ENCODE measurements at places on chromosomes 1 and 21.

- H3K4me1 ChIP-seq, result no peaks in the 10 kb centered on the region
- no peaks in the 10 kb centered on the region for H3K36me3 ChIP-seq
- H3K27ac ChIP-seq, result no peak overlapping the region
- no peak for DNase-seq
Measured at GRCh38 chr1:212506666-212507065, 73.9 kb downstream of the NENF start.

- peaks cover 20% of the 10 kb centered on the region for H3K4me1 ChIP-seq
- DNase-seq, result no peak
- H3K27me3 ChIP-seq, result no peaks in the 10 kb centered on the region
- H3K36me3 ChIP-seq, result no peaks in the 10 kb centered on the region
- H3K27ac ChIP-seq, result peak overlapping the region; percentile 23
Measured at GRCh38 chr1:147762233-147763024, 2.0 kb upstream of the GJA5 start.

- H3K4me1 ChIP-seq, result no peaks in the 10 kb centered on the region
- H3K27ac ChIP-seq, result no peak overlapping the region
- H3K36me3 ChIP-seq, result no peaks in the 10 kb centered on the region
- no peaks in the 10 kb centered on the region for H3K27me3 ChIP-seq
- no peak for DNase-seq
Measured at GRCh38 chr21:41681939-41682718, 84.7 kb downstream of the RIPK4 start.

GRCh38 chr1:116817582-116818064 lies 63.4 kb downstream of the CD2 start:
- DNase-seq, result peak; percentile 57
- no peak overlapping the region for H3K4me3 ChIP-seq
- no peaks in the 10 kb centered on the region for H3K27me3 ChIP-seq
- H3K4me1 ChIP-seq, result peaks cover 11% of the 10 kb centered on the region
- peak overlapping the region; percentile 48 for H3K27ac ChIP-seq

DNA sequence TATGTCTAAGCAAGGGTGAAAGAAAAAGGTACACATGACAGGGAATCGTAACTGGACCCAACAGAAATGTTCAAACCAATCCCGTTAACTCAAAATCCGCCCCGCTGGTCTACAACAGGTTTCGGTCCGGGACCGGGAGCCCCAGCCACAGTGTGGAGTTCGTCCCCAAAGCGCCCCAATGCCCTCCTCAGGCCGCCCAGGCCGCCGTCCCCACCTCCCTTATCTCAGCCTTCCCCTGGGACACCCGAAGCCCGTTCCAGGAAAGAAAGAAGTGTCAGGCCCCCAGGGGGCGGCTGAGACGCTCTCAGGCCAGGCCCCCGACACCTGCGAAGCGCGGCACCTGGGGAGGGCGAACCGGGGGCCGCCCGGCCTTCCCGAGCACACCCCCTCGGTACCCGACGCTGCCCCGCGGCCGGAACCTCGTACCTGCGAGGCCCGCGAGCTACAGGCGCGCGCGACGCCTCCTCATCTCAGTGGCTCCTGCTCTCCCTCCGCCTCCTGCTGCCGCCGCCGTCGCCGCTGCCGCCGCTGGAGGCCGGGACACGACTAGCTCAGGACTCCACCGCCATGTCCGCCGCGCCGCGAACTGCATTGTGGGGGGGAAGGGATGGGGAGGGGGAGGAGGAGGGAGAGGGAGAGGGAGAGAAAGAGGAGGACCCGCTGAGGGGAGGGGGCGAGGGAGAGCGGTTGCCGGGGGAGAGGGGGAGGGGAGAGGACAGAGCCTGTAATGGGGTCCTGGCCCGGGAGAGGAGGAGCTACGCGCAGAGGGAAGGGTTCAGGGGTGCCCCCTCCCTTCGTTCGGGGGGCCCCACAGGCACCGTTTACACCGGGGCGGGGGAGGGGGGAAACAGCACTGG lies at the start of gene TUT4:
TUT4 (minus strand) TSS at position 588 of the 857 bp plus-strand sequence. CDS start 26,812 bp downstream, outside the sequence.
- H3K27ac ChIP-seq, result peak within 1 kb of the TSS; percentile 96
- peak within 1 kb of the TSS; percentile 90 for H3K4me3 ChIP-seq
- H3K4me1 ChIP-seq, result peaks cover 21% of the 10 kb centered on the region
- H3K36me3 ChIP-seq, result no peaks in the 10 kb centered on the region
- peak; percentile 67 for DNase-seq
- no peaks in the 10 kb centered on the region for H3K27me3 ChIP-seq

DNA sequence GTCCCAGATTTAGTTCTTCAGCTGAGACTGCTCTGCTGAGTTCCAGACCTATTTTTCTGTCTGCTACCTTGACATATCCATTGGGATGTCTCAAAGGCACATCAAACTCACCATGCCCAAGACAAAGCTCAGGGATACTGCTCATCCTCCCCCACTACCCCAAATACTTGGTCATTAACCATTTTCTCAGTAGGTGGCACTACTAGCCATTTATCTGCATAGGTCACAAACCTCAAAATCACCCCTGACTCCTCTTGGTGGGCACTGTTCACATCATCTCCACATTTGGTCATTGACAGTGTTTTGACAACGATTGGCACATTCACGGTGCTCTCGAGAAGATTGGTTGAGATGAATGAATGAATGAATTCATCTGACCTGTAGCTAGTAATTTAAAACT lies 32.1 kb downstream of the CACNA1S start:
- no peak overlapping the region for H3K27ac ChIP-seq
- no peak for DNase-seq
- no peak overlapping the region for H3K4me3 ChIP-seq
- no peaks in the 10 kb centered on the region for H3K4me1 ChIP-seq
- no peaks in the 10 kb centered on the region for H3K36me3 ChIP-seq

DNA sequence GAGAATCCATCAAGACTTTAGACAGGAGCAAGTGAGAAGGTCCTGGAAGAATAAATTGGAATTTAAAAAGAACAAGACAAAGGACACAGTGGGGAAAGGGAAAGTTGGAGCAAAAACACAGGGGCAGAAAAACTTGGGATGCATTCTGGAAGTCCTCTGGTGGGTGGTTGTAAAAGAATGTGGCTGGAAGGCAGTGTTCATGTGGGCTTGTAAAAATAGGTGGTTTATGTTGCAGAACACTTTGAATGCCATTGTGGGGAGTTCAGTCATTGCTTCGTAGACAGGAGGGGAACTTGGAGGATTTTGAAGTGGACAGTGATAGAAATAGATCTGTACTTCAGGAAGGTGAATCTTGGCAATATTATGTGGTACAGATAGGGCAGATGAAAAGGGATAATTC lies 15.2 kb downstream of the KIF1B start:
- no peaks in the 10 kb centered on the region for H3K36me3 ChIP-seq
- no peak for DNase-seq
- no peak overlapping the region for H3K4me3 ChIP-seq
- H3K4me1 ChIP-seq, result no peaks in the 10 kb centered on the region

DNA sequence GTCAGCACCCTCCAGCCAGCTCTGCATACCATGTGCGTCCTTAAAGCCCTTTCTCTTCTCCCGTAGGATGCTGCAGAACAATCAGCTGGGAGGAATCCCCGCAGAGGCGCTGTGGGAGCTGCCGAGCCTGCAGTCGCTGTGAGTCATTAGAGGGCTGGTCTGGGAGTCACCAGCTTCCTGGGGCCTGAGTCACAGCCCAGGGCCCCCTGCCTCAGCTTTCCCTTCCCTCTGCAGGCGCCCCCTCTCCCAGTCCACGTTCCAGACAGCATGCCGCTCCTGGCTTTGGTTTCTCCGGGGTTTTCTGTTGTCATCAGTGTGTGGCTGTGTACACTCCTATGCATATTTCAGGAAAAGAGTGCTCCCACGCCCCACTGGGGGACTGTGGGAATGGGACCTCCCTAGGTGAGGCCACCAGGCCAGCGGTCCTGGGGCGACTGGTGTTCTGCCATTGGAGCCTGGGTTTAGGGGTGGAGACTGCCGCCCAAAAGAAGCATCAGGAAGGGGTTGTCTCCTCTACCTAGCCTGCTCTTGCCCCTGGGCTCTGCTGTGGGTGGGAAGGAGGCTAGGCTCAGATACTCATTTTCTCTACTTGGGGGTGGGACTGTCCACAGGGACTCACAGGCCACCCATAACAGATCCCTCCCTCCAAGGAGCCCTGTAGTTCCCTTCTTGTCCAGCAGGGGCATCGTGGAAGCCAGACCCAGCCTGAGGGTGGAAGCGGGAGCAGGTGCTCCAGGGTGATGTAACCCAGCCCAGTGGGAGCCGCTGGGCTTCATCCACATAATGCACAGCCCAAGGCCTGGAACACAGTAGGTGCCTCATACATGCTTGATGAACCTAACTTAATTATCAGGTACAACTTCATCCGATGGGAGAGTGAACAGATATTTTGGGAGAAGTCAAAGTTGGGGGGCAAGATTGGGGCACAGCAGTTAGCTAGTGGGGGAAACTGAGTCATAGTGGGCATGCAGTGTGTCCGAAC lies 42.5 kb downstream of the LGR6 start:
- H3K36me3 ChIP-seq, result no peaks in the 10 kb centered on the region
- no peaks in the 10 kb centered on the region for H3K4me1 ChIP-seq
- no peak overlapping the region for H3K4me3 ChIP-seq
- H3K27ac ChIP-seq, result no peak overlapping the region
- no peaks in the 10 kb centered on the region for H3K27me3 ChIP-seq
- DNase-seq, result peak; percentile 31

GRCh38 chr1:100719490-100719889 lies at the start of gene VCAM1:
TSS of gene VCAM1 (plus strand) at chr1:100719742. CDS start at chr1:100719861, 119 bp downstream.
- no peak within 1 kb of the TSS for H3K27ac ChIP-seq
- H3K27me3 ChIP-seq, result no peaks in the 10 kb centered on the region

GRCh38 chr1:121558514-121558913 lies 373.7 kb downstream of the SRGAP2C start:
- H3K27me3 ChIP-seq, result no peaks in the 10 kb centered on the region
- no peak for DNase-seq
- H3K4me3 ChIP-seq, result no peak overlapping the region
- no peaks in the 10 kb centered on the region for H3K36me3 ChIP-seq
- no peak overlapping the region for H3K27ac ChIP-seq

DNA sequence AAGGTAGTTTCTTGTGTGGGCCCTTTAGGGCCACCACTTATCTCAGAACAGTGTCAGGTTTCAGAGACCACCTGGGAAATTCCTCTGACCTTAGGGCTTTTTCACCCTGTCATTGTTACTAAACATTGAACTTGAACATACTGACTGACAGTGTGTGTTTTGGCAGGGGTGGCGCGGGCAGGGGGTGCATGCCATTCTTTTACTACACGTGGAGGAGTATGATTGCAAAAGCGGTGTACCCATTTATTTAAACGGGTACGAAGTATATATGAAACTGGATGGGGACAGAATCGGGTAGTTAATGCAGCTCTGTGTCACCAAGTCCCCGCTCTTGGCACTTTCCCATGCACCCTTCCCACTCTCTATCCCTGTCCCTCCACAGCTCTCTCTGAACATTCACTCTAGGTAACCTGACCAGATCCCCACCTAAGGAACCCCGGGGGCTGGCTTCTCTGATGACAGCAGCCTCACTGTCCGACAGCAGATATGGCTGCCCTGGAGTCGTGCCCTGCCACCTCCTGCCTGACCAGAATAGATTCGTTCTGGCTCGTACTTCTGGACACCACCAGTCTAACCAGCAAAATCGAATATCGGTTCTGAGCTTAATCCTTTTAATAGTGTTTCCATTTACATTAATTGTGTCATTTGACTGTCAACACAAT lies 51.3 kb downstream of the NFASC start:
- no peak for DNase-seq
- no peaks in the 10 kb centered on the region for H3K4me1 ChIP-seq
- no peaks in the 10 kb centered on the region for H3K36me3 ChIP-seq
- H3K27ac ChIP-seq, result no peak overlapping the region
- H3K27me3 ChIP-seq, result no peaks in the 10 kb centered on the region

- DNase-seq, result no peak
- H3K27ac ChIP-seq, result no peak overlapping the region
- H3K27me3 ChIP-seq, result no peaks in the 10 kb centered on the region
- no peaks in the 10 kb centered on the region for H3K36me3 ChIP-seq
- no peak overlapping the region for H3K4me3 ChIP-seq
Measured at GRCh38 chr1:109261578-109261977, 12.2 kb downstream of the CELSR2 start.

GRCh38 chr1:201917362-201918033 lies 28.8 kb downstream of the SHISA4 start:
- no peaks in the 10 kb centered on the region for H3K36me3 ChIP-seq
- H3K4me3 ChIP-seq, result no peak overlapping the region
- no peaks in the 10 kb centered on the region for H3K4me1 ChIP-seq
- no peak overlapping the region for H3K27ac ChIP-seq
- no peaks in the 10 kb centered on the region for H3K27me3 ChIP-seq

GRCh38 chr1:37246631-37247030 lies 212.3 kb upstream of the GRIK3 start:
- H3K4me1 ChIP-seq, result no peaks in the 10 kb centered on the region
- H3K27me3 ChIP-seq, result no peaks in the 10 kb centered on the region
- no peak overlapping the region for H3K27ac ChIP-seq
- no peaks in the 10 kb centered on the region for H3K36me3 ChIP-seq
- H3K4me3 ChIP-seq, result no peak overlapping the region
- no peak for DNase-seq

GRCh38 chr1:4627353-4627752 lies 27.1 kb upstream of the AJAP1 start:
- no peak overlapping the region for H3K4me3 ChIP-seq
- DNase-seq, result no peak
- H3K27me3 ChIP-seq, result no peaks in the 10 kb centered on the region
- H3K4me1 ChIP-seq, result no peaks in the 10 kb centered on the region
- no peaks in the 10 kb centered on the region for H3K36me3 ChIP-seq

- H3K27ac ChIP-seq, result no peak overlapping the region
- DNase-seq, result no peak
- no peak overlapping the region for H3K4me3 ChIP-seq
- no peaks in the 10 kb centered on the region for H3K27me3 ChIP-seq
Measured at GRCh38 chr1:237258871-237259270, 216.9 kb downstream of the RYR2 start.

GRCh38 chr1:8525216-8525557 lies 207.3 kb downstream of the SLC45A1 start:
- H3K36me3 ChIP-seq, result no peaks in the 10 kb centered on the region
- no peaks in the 10 kb centered on the region for H3K27me3 ChIP-seq
- peak overlapping the region; percentile 50 for H3K4me3 ChIP-seq
- H3K27ac ChIP-seq, result peak overlapping the region; percentile 87

DNA sequence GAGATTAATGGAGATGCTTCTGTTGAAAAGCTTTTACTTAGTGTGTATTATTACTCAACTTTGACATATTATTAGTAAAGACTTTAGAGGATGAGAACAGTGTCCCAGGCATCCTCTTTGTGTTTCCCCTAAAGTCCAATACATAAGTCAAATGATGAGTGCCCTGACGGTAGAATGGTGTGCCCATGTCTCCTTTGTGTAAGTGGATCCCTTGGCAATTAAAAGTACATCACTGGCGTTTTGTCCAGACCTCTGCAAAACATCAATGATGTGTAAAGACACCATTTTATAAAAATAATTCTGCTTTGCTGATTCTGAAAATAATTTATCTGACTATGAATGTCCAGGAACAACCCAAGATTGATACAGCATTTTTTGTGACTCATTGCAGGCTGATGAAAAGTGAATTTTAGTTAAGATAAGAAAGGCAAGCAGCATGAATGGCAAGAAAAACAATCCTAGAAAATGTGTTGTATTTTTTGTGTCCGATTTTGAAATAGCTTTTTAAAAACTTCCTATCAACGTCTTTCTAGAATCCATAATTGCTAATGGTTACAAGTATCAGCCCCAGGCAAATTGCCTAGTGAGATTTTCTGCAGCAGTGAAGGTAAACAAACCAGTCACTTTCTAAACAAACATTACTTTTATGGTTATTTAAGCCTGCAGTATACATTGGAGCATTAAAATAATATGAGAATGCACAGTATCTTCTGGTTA lies 251.5 kb downstream of the PTPRC start:
- no peaks in the 10 kb centered on the region for H3K4me1 ChIP-seq
- H3K36me3 ChIP-seq, result no peaks in the 10 kb centered on the region
- no peaks in the 10 kb centered on the region for H3K27me3 ChIP-seq
- no peak overlapping the region for H3K4me3 ChIP-seq
- no peak overlapping the region for H3K27ac ChIP-seq

GRCh38 chr1:30321996-30322858 lies 401.2 kb downstream of the MATN1 start:
- no peaks in the 10 kb centered on the region for H3K36me3 ChIP-seq
- no peak overlapping the region for H3K27ac ChIP-seq
- H3K27me3 ChIP-seq, result no peaks in the 10 kb centered on the region
- H3K4me3 ChIP-seq, result no peak overlapping the region

Measured in effector memory CD4-positive, alpha-beta T cell (primary cell).